ENCODE measurements at places on chromosomes 6 and 20. TPM values are rescaled to one million over a fixed set of nuclear protein-coding genes. Genes with fewer than 3 reads are reported as not detected.

GRCh38 chr6:45970326-45970725, 45.3 kb downstream of the CLIC5 start:
- no peak for DNase-seq

The INSM1 gene
- not detected for total RNA-seq

DNA sequence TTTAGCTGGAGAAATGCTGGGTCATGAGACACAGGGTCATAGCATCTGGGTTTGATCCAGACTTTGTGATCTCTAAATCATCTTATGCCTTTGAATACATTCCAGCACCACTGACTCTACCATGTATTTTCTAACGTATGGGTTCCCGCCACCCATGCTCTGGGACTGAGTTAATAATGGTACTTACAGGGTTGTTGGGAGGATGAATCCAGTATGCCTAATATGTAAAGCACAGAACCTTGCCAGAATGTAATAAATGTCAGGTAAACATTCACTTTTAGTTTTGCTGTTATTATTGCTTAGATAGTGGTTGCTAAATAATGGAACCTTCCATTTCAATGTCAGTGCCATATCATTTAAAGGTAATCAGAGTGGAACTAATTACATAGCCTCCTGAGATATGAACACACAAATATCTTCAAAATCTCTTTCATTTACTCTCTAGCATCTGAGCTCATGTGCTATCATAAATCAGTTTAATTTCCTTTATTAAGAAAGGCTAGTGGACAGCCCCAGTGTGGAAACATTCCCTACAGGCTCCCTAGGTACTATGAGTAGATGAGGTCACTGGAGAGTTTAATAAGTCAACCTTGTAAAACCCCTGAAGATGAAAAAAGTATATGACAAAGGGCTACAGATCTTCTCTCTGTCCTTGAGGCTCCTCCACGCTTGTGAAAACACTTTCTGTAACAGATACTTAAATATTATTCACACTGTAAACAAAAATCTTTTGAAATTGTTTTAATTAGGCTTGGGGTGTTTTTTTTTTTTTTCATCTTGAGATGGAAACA, 226.6 kb downstream of the ALDH8A1 start:
- no peak for DNase-seq

The SLC25A27 gene
- total RNA-seq = 2.6 TPM

DNA sequence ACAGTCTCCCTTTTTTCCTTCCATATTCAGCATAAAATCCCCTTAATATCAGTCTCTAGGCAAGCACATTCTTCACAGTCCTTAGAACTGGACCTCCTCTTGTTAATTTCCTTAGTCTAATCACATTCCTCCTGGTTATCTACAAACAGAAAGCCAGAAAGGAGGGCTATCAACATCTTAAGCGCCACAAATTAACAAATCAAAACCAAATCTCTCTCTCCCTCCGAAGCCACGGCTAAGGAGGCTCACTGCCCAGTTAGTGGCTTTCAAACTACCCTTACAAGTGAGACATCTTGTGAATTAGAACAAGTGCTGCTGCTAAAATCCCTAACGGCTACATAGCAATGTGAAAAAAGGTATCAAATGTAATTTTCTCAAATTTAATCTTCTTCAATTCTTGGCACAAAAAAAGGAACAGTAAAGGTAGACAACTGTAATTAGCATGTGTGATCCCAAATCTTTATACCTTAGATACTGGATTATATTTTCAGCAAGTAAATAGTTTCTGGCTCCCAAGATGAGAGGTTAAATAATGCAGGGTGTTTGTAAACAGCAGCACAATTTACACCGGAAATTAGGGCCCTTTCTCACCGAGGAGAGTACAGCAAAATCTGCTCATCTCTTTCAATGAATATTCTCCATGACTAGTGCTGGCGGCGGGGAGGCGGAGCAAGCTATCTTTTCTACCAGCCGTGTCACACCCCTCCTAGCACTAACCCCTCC, 1.4 kb upstream of the TRIM39 start:
- no peak for DNase-seq

The PRL gene
- not detected for total RNA-seq

The LTB gene
- total RNA-seq = 16.5 TPM

- DNase-seq = no peak
Observed at GRCh38 chr6:14791526-14791925, 454.3 kb upstream of the JARID2 start.

DNA sequence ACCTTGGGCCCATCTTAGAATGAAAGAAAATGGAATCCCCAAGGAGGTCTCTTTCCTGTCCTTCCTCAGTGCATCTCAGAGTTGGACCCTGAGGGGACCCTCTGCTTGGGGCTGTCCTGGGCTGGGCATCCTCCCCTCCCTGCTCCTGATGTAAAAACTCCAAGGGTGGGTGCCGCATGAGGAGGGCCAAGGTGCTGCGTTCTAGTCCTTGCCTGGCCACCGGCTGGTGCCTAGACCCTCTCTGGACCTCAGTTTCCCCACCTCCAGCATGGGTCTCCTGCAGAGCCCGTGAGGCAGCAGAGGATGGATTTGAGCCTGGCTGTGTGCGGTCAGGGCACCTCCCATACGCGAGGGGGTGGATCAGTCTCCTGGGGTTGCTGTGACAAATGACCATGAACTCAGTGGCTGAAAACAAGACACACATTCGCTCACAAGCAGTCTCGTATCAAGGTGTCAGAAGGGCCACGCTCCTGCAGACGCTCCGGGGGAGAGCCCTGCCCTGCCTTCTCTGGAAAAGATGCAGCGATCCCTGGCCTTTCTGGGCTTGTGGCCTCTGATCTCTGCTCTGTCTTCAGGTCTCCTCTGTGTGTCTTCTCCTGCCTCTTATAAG, 54.7 kb downstream of the CHMP4B start:
- no peak for DNase-seq

- no peak for DNase-seq
Observed at GRCh38 chr6:27668442-27669294, 195.8 kb upstream of the ZNF184 start.

DNA sequence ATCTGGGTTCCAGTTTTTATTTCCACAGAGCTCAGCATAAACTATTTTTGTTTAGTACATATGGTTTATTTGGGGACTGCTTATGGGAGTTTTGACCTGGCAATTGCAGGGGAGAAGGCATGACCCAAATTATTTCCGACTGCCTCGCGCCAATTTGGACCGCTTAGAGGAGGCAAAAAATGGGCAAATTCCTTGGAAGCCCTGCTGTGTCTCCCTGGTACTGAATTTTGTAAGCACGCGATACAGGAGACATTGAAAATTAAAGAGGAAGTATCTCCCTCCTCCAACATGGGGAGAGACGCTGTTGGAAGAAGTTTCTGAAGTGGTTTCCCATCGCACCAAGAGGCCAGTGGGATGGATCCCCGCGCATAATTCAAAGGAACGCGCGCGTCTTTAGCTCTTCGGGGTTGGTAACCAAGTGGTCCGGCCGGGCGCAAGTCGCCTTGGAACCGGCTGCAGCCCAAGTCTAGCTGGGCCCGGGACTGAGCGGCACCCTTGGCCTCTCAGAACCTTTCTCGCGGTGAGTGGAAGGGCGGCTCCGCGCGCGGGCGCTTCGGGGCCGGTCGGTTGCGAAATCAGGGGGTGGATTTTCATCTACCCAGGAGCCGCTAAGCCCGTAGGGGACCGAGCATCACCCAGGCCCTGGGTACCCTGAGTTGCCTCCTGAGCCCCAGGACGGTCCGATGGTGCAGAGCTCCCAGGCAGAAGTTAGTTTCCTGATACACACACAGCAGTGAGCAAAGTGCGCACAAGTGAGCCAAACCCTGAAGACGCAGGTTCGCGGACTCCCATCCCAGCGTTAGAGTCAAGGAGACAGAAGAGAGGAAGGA, 6.2 kb downstream of the NKX2-2 start:
- no peak for DNase-seq

The FAM209A gene
- total RNA-seq = not detected

- DNase-seq = no peak
Observed at GRCh38 chr20:41275301-41275731, 42.2 kb downstream of the ZHX3 start.

All from glomerular endothelial cell (primary cell).